Glutamatergic neuron (in vitro differentiated cells): ENCODE measurements at places on chromosomes 2 and 18. TPM values are rescaled to one million over a fixed set of nuclear protein-coding genes. Genes with fewer than 3 reads are reported as not detected.

Gene TAF1B
- total RNA-seq: 16.7 TPM

Gene G6PC2
- not detected for total RNA-seq

Gene LOXHD1
- total RNA-seq: not detected

Gene ALPG
- 2.4 TPM for total RNA-seq

Gene DNAH7
- 0.56 TPM for total RNA-seq
